ENCODE measurements at places on chromosomes 1 and 21.

- no peak for DNase-seq
Measured at GRCh38 chr1:51048670-51049069, 53.4 kb upstream of the C1orf185 start.

DNA sequence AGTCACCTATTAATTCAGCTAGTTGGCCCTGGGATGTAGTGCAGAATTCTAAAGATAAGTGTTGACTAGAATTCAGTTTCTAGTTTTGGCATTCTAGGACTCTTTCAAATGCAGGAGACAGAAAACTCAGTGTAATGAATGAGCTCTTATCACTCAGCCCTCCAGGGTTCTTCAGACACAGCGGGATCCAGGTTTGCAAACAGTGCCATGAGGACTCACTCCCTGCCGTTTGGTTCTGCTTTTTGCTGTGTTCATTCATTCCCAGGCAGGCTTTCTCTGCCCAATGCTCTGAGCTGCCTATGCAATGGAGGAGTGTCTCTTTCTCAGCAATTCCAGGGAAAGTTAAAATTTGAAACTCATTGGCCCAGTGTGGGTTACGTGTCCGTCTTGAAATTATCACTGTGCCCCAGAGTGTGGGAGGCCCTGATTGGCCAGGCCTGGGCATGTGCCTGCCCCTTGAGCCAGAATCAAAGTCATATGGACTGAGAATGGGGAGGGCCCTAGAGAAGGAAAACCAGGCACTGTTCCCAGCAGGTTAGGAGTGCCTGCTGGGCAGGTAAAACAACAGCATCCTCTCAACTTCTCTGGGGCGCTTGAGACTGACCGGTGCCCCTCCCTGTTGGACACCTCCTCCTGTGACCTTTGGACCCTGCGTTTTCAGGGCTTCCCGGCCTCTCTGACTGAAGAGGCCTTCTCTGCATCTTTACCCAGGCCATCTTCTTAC is 43.4 kb downstream of the TMEM51 start:
- DNase-seq: no peak

GRCh38 chr1:227759341-227760300 is 24.4 kb downstream of the SNAP47 start:
- DNase-seq: peak; percentile 90

- DNase-seq: no peak
Measured at GRCh38 chr1:175543447-175543846, 199.9 kb downstream of the TNR start.

DNA sequence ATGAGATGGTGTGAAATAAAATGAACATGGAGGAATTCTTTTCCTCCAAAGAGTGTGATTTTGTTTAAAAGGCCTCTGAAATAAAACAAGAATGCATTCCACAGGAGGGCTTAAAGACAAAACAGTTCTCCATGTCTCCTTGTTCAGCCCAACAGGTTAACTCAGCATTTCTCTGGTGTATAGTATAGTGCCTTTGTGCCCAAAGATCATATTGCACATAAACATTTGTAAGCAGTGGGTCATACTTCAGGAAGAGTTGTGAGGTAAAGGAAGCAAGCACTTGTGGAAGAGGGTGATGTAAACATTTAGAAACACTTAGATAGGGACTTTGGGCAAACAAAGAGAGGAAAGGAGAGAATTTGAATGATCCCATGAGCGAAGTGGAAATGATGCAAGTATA is 433.9 kb downstream of the SIPA1L2 start:
- no peak for DNase-seq

DNA sequence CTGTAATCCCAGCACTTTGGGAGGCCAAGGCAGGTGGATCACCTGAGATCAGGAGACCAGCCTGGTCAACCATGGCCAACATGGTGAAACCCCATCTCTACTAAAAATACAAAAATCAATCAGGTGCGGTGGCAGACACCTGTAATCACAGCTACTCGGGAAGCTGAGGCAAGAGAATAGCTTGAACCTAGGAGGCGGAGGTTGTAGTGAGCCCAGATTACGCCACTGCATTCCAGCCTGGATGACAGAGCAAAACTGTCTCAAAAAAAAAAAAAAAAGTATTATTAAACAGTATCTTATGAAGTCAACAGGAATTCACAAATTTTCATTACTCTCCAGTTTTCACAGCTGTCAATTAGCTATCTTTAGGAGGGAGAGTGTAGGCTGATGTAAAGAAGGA is 3.8 kb downstream of the ACBD6 start:
- no peak for DNase-seq

- no peak for DNase-seq
Measured at GRCh38 chr1:31387612-31388011, 14.7 kb upstream of the FABP3 start.

- no peak for DNase-seq
Measured at GRCh38 chr1:199313444-199313843, 674.6 kb downstream of the PTPRC start.
